ENCODE measurements at places on chromosomes 12 and 14.

- no peak for DNase-seq
Measured at GRCh38 chr12:79156846-79157463, 292.4 kb downstream of the SYT1 start.

DNA sequence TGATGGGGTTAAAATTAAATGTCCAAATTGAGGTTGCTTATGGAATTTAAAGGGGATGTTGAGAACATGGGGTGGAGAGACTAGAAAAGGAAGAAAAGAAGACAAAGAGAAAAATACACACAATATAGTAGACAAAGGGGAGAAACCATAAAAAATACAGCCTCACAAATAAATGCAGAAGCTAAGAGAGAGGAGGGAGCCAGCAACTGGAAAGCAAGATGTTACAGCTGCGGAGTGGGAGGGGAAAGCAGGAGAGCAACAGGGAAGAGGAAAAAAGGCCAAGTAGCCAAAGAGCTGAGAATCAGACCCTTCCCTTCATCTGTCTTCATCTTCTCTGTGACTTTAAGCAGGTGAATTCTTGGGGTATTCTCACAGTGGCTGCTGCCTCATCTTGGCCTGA, 39.7 kb upstream of the SMUG1 start:
- DNase-seq = no peak

GRCh38 chr14:97282210-97283004, 485.2 kb downstream of the VRK1 start:
- DNase-seq = no peak

GRCh38 chr14:36096090-36096489, 80.4 kb downstream of the PTCSC3 start:
- no peak for DNase-seq

GRCh38 chr14:59360923-59361794, 104.0 kb downstream of the GPR135 start:
- DNase-seq = peak; percentile 76

DNA sequence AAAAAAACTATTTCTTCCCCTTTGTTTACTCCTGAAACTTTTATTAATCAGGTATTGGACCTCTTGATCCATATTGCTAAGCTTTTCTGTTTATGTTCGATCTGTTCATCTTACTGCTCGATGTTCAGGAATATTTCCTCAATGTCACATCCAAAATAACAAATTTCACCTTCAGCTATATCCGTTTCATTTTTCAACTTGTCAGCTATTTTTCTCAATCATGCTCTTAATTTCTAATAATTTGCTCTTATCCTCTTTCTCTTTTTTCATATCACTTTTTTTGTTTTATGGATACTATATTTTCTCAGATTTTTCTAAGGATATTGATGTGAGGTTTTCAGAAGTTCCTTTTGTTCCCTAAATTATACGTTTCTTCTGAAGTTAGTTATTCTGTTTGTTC, 29.8 kb downstream of the SLC38A4 start:
- DNase-seq = no peak

DNA sequence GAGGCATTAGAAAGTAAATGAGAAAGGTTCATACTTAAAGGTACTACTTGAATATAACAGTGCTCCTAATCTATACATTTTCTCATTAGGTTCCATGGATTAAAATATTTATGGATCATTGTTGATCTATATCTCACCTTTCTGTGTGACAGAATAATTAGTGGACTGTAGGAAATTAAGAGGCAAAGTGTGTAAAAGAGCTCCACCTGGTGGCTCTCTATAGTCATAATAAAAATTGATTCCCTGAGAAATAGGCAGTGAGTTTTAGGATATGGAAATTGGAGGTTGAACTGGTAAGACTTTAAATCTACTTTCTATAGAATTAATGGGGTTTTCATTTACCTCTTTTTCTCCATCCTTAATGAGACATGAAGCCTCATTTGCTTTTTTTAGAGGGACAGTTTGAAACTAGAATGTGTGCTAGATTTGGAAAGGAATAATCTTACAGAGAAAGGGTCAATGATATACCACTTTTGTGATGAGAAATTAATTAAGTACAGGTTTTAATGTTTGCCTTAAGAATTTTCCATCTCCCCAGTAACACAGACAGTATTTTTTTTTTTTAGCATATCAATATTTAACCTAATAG, 11.8 kb upstream of the DERA start:
- peak; percentile 44 for DNase-seq

- peak; percentile 89 for DNase-seq
Measured at GRCh38 chr14:54730156-54730961, 163.4 kb downstream of the SAMD4A start.

- no peak for DNase-seq
Measured at GRCh38 chr14:77087631-77088030, 10.4 kb upstream of the CIPC start.

DNA sequence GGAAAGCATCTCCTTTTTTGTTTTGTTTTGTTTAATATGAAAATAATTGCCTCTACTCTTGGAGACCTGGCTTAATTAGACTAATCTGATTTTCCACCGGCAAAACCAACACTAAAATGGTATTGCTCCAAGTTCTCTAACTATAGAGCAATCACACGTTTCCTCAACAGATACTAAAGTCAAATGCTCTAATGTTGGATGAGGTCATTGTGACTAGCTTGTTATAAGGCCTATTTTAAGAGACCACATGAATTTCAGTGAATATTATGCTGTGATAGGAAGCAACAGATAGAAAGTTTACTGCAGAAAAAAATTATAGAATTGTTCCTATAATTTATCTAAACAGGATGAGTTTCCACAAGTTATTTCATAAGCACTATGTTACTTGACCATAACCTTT, 3.3 kb upstream of the CCDC196 start:
- DNase-seq = no peak

DNA sequence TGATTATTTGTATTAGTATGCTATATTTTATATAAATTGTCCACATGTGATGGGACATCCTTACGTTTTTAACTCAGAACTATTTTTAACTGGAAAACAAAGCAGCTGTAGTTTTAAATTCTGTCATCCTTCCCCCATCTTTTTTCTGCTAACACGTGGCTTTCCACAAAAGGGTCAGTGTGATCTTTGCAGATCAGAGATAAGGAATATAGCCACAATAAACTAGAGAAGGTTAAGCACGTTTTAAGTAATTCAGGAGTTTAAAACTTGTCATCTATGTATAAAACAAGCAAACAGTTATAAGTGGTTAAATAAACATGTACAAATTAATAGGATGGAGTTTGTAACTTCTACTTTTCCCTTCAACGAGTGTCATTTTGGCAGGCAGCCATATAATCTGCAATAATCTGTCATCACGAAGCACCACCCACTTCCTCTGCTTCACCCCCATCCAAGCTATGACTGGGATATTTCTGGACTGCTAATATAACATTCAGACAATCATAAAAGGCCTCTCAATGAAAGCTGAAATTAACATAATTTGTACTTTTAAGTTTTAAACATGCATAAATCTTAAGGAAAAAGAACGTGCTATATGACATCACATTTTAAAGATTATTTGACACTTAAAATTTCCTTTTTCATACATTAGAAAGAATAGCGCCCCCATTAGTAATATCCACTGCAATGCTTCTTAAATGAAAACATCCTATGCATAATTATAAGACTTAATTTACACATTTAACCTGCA, 15.3 kb downstream of the TAOK3 start:
- peak; percentile 83 for DNase-seq

DNA sequence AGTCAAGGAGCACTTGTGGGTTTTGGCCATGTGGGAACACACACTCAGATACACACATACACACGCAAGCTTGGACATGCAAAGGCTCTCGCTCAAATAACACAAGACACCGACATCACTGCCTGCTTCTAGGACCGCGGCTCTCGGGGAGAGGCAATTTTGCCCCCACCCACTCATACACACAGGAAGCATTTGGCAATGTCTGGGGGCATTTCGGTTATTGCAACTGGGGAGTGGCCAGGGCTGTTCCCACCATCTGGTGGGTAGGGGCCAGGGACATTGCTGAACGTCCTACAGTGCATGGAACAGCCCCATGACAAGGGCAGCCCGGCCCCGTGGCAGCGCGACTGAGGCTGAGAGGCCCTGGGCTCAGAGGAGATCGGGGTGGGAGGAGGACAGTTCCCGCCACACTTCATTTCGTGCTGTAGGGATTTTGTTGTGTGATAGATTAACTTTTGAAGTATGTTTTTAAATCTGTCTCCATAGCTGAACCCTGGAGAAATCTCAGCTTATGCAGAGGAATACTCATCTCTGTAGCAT, 35.6 kb downstream of the RIMBP2 start:
- peak; percentile 15 for DNase-seq

DNA sequence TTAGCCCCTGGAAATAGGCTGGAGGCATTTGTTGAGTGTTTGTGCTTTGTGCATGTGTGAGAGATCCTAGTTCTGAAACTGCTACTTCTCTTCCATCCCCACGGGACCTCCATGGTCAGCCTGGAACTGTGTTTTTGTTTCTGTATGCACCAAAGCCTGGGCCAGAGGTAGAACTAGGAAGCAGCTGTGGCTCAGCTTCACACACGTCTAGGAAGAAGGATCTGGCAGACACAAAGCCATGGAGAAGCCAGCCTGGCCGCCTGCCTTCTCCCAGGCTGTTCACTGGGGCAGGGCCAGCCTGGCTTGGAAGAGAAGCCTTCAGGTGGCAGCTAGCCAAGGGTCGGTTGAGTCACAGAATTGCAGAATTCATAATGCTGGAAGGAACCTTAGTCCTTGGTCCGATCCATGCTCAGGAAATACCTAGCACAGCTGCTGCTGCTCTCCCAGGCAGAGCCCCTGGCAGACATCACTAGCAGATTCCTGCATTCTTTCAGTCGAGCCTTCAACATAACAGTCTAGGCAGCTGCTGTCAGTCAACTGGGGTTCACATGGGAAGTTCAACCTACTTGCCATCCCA, 27.0 kb downstream of the RIN3 start:
- DNase-seq = no peak

DNA sequence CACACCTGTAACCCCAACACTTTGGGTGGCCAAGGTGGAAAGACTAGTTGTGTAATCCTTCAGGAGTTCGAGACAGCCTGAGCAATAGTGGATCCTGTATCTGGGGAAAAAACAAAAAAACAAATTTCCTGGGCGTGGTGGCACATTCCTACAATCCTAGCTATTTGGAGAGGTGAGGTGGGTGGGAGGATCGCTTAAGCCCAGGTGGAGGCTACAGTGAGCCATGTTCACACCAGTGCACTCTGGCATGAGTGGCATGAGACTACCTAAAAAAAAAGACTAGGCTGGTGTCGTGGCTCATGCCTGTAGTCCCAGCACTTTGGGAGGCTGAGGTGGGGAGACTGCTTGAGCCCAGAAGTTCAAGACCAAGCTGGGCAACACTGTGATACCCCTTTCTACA, 17.2 kb downstream of the PTGES3 start:
- no peak for DNase-seq

- peak; percentile 84 for DNase-seq
Measured at GRCh38 chr12:55736780-55737580, 5.9 kb upstream of the GDF11 start.

- DNase-seq = no peak
Measured at GRCh38 chr12:49126852-49127763, 4.1 kb downstream of the TUBA1B start.

- no peak for DNase-seq
Measured at GRCh38 chr12:109266106-109266879, 42.8 kb downstream of the FOXN4 start.

DNA sequence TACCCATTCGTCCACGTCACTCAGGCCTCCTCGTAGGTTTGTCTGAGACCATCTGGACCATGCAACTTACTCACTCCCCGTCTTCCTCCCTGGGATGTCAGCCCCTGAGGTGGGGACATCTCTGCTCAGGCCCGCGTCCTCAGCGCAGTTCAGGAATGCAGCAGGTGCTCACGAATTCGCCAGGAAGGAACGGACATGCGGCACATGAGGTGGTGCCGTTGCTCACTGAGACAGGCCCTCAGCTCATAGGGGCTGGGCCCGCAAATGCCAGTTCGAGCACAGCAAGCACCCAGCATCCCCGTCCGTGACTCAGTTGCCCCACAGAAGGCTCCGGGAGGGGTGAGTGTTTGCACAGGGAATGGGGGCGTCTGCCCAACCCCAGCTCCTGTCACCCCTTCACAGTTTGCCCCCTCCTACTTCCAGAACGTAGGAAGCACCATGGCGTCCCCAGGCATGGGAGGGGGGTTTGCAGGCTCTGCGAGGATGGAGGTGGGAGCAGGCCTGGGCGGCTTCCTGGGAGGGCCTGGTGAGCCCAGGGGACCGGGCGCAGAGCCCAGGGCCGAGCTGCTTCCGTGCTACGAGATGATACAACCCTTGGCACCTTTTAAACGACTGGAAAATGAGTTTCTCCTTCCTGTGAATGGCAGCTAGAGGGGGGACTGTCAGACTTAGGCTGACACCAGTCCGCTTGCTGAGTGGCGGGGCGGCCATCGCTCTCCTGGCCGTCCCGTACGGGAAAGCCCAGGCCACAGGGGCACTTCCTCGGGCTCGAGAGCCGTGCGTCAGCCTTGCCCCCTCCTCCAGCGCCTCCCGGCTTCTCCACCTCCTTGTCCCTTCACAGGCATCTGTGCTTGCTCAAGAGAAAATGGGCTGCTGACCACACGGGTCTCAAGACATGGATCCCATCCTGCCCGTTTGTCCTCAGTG, 6.9 kb downstream of the GALNT9 start:
- DNase-seq = no peak

DNA sequence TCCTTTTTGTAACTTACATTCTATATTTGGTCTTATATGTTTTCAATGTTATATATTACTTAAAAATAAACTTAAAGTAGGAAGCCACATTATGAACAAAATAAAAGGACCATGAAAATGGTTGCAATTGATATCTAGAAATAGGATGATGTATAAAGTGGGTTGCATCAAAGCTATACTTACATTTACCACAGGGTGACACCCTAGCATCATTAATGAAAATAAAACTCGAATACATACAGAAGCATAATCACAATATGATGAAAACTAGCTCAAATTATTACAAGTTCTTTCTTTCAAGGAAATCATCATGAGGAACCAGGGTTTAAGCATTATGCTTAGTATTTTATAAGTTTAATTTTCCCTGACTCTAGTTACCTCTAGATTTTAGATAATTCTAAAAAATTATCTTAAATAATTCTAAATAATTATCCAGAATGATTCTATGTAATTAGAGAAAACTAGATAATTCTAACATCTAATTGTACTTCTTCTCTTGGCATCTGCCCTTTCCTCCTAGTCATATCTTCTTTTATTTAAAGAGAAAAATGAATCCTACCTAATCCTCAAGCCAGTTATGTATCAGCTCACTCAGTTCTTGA, 31.2 kb downstream of the TAS2R7 start:
- peak; percentile 2 for DNase-seq

GRCh38 chr14:49160983-49161382, 425.2 kb downstream of the RPS29 start:
- DNase-seq = no peak

DNA sequence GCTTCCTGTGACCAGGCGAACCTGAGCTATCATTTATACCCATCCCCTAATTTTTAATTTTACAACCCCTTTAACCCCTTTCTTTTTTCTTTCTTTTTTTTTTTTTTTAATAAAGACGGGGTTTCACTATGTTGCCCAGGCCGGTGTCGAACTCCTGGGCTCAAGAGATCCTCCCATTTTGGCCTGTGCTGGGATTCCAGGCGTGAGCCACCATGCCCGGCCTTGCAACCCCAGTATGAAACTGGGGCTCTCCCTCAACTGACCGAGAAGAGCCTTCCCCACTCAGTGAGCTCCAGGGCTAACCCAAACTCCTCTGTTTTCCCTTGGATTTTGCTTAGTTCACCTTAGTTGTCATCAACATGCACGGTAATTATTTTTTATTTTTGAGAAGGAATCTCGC, 992 bp downstream of the CPSF2 start:
- no peak for DNase-seq

Data from inflammatory macrophage treated with lipopolysaccharide for 1 hour (primary cell).